Purkinje cell (primary cell): ENCODE measurements at places on chromosomes 11 and 22. TPM values are rescaled to one million over a fixed set of nuclear protein-coding genes. Genes with fewer than 3 reads are reported as not detected.

MAPK8IP1 gene
- polyA plus RNA-seq, result 1.4 and 3.3 TPM in 2 replicates

PKDREJ gene
- not detected in 2 replicates for polyA plus RNA-seq

KRTAP5-9 gene
- not detected in 2 replicates for polyA plus RNA-seq

OR2D2 gene
- not detected in 2 replicates for polyA plus RNA-seq
